ENCODE measurements at places on chromosomes 2 and 18.

DNA sequence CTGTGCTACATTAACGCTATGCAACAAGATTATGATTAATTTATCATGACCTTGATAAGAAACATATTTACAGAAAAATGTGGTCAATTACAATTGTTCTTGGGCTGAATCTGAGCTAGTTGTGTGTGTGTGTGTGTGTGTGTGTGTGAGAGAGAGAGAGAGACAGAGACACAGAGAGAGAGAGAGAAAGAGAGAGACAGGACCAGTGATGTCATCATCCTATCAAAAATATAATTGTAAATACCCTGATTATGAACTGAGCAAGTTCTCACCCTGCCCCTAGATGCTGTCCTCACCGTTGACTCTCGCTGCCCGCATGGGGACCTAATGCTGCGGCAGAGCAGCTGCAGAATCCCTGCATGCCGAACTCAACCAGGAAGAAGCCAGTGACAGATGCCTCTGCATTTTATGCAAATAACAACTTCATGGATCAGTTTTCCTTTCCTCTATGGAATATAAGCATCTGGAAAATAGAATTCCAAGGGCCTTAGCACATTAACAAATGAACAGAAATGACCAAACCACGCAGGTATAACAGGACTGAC is 512.5 kb downstream of the PLCL1 start:
- H3K4me3 ChIP-seq: no peak overlapping the region
- no peak overlapping the region for H3K27ac ChIP-seq
- H3K27me3 ChIP-seq: peaks cover 6% of the 10 kb centered on the region
- no peak for DNase-seq

GRCh38 chr18:331221-331821 is 63.5 kb upstream of the THOC1 start:
- peaks cover 92% of the 10 kb centered on the region for H3K36me3 ChIP-seq
- no peaks in the 10 kb centered on the region for H3K4me1 ChIP-seq
- H3K27me3 ChIP-seq: no peaks in the 10 kb centered on the region

- H3K27me3 ChIP-seq: no peaks in the 10 kb centered on the region
- no peak overlapping the region for H3K4me3 ChIP-seq
- H3K36me3 ChIP-seq: no peaks in the 10 kb centered on the region
- no peaks in the 10 kb centered on the region for H3K4me1 ChIP-seq
- DNase-seq: no peak
- H3K27ac ChIP-seq: no peak overlapping the region
Measured at GRCh38 chr2:53366543-53366942, 401.1 kb upstream of the CHAC2 start.

- H3K27me3 ChIP-seq: no peaks in the 10 kb centered on the region
- no peaks in the 10 kb centered on the region for H3K36me3 ChIP-seq
- no peak overlapping the region for H3K27ac ChIP-seq
- DNase-seq: no peak
- no peaks in the 10 kb centered on the region for H3K4me1 ChIP-seq
Measured at GRCh38 chr2:221911321-221911720, 339.2 kb upstream of the EPHA4 start.

DNA sequence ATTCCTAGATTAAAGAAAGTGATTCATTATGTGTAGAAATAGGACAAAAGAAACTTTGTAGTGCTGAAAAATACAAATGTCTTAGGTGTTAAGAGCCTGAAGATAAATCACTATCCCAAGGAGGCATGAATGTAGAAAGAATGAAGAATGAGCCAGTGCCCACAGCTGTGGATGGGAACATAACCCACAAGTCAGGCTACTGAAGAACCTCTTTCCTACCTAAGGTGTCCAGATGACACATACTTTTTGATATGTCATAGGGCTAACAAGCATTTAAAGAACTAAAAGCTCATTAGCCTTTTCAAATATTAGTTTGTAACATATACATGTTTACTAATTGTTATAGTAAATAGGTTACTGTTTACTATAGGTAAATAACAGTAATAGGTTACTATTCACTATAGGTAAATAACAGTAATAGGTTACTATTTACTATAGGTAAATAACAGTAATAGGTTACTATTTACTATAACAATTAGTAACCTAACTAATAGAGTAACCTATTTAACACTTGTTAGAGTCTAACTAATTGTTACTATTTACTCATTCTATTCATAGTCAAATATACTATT is 275.0 kb upstream of the KYNU start:
- no peak overlapping the region for H3K4me3 ChIP-seq
- no peaks in the 10 kb centered on the region for H3K36me3 ChIP-seq
- H3K4me1 ChIP-seq: peaks cover 2% of the 10 kb centered on the region
- no peak overlapping the region for H3K27ac ChIP-seq
- DNase-seq: no peak
- no peaks in the 10 kb centered on the region for H3K27me3 ChIP-seq

GRCh38 chr18:63195326-63196159 is 124.0 kb downstream of the BCL2 start:
- DNase-seq: no peak
- no peaks in the 10 kb centered on the region for H3K36me3 ChIP-seq
- H3K4me1 ChIP-seq: no peaks in the 10 kb centered on the region
- no peak overlapping the region for H3K4me3 ChIP-seq
- no peak overlapping the region for H3K27ac ChIP-seq

- no peak for DNase-seq
- H3K4me1 ChIP-seq: no peaks in the 10 kb centered on the region
- no peaks in the 10 kb centered on the region for H3K36me3 ChIP-seq
Measured at GRCh38 chr18:38520786-38521185, 955.2 kb upstream of the CELF4 start.

- H3K4me3 ChIP-seq: no peak overlapping the region
- no peaks in the 10 kb centered on the region for H3K27me3 ChIP-seq
- H3K4me1 ChIP-seq: peaks cover 14% of the 10 kb centered on the region
- no peak for DNase-seq
Measured at GRCh38 chr2:16326711-16327300, 338.8 kb downstream of the CYRIA start.

- H3K36me3 ChIP-seq: peaks cover 39% of the 10 kb centered on the region
- no peak for DNase-seq
- H3K4me3 ChIP-seq: no peak overlapping the region
- H3K27me3 ChIP-seq: no peaks in the 10 kb centered on the region
- no peaks in the 10 kb centered on the region for H3K4me1 ChIP-seq
Measured at GRCh38 chr2:101870444-101870843, 121.3 kb upstream of the IL1R2 start.

- no peak for DNase-seq
- no peak overlapping the region for H3K27ac ChIP-seq
- no peak overlapping the region for H3K4me3 ChIP-seq
- no peaks in the 10 kb centered on the region for H3K36me3 ChIP-seq
- H3K4me1 ChIP-seq: no peaks in the 10 kb centered on the region
- H3K27me3 ChIP-seq: no peaks in the 10 kb centered on the region
Measured at GRCh38 chr2:150752229-150752628, 264.8 kb upstream of the RND3 start.

GRCh38 chr2:17951563-17951962 is 73.1 kb downstream of the KCNS3 start:
- no peak overlapping the region for H3K27ac ChIP-seq
- no peak overlapping the region for H3K4me3 ChIP-seq
- no peak for DNase-seq
- H3K36me3 ChIP-seq: no peaks in the 10 kb centered on the region

DNA sequence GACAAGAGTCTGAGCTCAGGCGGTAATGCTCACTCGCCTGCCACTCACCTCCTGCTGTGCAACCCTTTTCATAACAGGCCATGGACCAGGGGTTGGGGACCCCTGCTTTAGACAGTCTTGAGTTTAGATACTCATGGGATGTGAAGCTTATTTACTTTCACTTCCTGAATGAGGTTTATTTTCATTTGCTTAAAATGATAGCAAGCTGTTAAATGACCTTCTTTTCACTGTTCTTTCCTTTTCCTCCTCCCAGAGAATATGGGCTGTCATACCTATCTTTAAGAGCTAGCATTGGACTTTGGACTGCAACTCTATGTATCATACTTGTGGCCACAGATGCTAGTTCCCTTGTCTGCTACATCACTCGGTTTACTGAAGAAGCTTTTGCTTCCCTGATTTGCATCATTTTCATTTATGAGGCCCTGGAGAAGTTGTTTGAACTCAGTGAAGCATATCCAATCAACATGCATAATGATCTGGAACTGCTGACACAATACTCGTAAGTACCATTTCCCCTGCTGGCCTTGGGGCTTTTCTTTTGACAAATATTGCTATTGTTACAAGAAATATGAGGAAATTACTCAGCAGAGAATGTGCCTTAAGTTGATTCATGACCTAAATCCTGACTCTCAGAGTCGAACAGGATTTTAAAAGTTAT is 168.5 kb downstream of the DPP4 start:
- H3K4me1 ChIP-seq: no peaks in the 10 kb centered on the region
- H3K27ac ChIP-seq: no peak overlapping the region
- H3K36me3 ChIP-seq: no peaks in the 10 kb centered on the region
- no peak for DNase-seq
- H3K27me3 ChIP-seq: no peaks in the 10 kb centered on the region
- no peak overlapping the region for H3K4me3 ChIP-seq

GRCh38 chr18:76493213-76494161 is 1.6 kb downstream of the ZNF516 start:
- DNase-seq: peak; percentile 70
- H3K4me1 ChIP-seq: peaks cover 18% of the 10 kb centered on the region
- peak overlapping the region; percentile 84 for H3K4me3 ChIP-seq
- no peaks in the 10 kb centered on the region for H3K27me3 ChIP-seq
- peak overlapping the region; percentile 94 for H3K27ac ChIP-seq

DNA sequence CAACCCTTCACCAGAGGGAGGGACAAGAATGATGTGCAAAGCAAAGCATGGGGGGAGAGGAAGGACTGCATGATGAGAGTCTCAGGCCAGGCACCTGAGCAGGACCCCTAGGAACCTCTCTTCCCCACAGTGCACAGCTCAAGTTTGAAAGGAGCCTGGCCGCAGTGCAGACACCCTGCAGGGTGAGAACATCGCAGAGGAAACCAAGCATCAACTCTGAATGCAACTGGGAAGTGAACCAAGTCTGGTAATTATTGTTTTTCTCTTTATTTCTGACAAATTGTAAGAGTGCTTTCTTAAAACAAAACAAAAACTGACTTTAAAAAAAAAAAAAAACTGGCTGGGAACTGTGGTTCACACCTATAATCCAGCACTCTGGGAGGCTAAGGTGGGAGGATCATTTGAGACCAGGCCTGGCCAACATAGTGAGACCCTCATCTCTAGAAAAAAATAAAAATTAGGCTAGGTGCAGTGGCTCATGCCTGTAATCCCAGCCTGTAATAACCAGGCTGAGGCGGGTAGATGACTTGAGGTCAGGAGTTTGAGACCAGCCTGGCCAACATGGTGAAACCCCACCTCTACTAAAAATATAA is 15.3 kb downstream of the NPC1 start:
- DNase-seq: no peak
- H3K27me3 ChIP-seq: no peaks in the 10 kb centered on the region
- peaks cover 96% of the 10 kb centered on the region for H3K36me3 ChIP-seq
- H3K4me3 ChIP-seq: no peak overlapping the region
- H3K4me1 ChIP-seq: peaks cover 7% of the 10 kb centered on the region

DNA sequence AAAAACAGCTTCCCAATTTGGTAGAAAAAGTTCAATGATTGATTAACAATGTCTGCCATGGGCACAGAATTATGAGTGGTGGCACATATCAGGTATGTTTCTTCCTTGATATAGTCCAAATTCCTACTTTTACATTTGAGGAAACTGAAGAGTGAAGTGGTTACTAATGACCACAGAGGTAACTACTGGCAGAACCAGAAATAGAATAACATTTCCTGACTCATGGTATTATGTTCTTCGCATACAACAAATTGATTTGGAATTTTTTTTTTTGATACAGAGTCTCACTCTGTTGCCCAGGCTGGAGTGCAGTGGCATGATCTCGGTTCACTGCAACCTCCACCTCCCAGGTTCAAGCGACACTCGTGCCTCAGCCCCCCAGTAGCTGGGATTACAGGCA is 6.0 kb upstream of the NFE2L2 start:
- no peak for DNase-seq
- H3K27me3 ChIP-seq: no peaks in the 10 kb centered on the region
- no peak overlapping the region for H3K4me3 ChIP-seq

DNA sequence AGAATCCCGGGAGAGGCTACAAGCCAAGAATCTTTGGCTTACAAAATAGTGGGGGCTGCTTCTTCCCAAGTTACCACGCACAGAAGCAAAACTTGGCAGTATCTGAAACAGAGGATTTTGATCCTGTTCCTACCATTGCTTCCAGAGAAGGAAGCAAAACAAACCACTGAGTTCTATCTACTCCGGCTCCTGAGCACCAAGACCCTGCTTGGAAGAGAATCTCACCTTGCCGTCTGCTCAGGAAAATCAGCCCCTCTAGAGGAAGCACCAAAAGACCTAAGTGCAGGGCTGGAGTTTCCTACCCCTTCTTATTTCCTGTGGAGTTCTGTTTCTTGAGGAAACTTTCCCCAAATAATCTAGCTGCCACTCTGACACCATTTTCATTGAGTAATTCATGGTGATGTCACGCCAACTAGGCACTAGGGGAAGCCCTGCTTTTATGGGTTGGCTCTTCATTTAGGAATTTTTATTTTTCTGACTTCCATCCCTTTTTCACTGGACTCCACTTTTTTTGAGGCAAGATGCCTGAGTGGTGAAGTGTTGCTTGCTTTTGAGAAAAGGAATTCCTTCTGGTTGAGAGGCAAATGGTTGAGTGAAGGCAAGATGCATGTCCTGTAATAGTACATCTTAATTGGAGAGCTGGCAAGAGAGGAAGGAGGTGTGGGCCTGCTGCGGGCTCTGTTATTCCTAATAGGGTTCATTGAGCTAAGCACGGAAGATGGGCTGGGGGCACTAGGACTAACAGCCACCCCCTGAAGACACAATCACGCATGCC is 36.8 kb upstream of the EML4 start:
- H3K4me1 ChIP-seq: peaks cover 28% of the 10 kb centered on the region
- no peaks in the 10 kb centered on the region for H3K36me3 ChIP-seq
- no peak overlapping the region for H3K4me3 ChIP-seq

- no peak overlapping the region for H3K27ac ChIP-seq
- DNase-seq: no peak
- no peaks in the 10 kb centered on the region for H3K4me1 ChIP-seq
- no peaks in the 10 kb centered on the region for H3K27me3 ChIP-seq
Measured at GRCh38 chr2:164039270-164039669, 303.5 kb upstream of the FIGN start.

DNA sequence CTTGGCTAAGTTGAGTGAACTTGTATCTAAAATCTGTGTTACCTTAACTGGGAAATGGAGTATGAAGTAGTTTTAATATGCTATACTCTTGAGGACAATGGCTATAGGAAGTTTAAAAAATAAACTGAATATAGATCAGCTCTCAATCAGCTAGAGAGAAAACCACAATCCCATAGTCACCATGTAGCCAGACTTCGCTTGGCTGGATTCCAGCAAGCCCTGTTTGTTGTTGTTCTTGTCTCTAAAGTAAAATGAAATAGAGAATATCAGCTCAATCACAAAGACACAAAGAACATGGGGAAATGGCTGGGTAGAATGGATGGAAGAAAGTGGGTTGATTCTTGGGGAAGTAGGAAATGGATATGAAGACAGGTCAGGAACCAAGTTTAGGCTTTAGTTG is 234.9 kb downstream of the PHLPP1 start:
- H3K27me3 ChIP-seq: no peaks in the 10 kb centered on the region
- H3K36me3 ChIP-seq: peaks cover 3% of the 10 kb centered on the region
- no peak overlapping the region for H3K27ac ChIP-seq
- no peak for DNase-seq
- peaks cover 2% of the 10 kb centered on the region for H3K4me1 ChIP-seq

Measured in mesenchymal stem cell (in vitro differentiated cells and primary cell).